ENCODE measurements at places on chromosomes 2 and 18.

- DNase-seq, result no peak
Observed at GRCh38 chr2:11835403-11835802, 89.0 kb downstream of the LPIN1 start.

- no peak for DNase-seq
Observed at GRCh38 chr2:10318345-10318744, 15.6 kb downstream of the HPCAL1 start.

- no peak for DNase-seq
Observed at GRCh38 chr2:189362283-189362682, 79.0 kb upstream of the WDR75 start.

DNA sequence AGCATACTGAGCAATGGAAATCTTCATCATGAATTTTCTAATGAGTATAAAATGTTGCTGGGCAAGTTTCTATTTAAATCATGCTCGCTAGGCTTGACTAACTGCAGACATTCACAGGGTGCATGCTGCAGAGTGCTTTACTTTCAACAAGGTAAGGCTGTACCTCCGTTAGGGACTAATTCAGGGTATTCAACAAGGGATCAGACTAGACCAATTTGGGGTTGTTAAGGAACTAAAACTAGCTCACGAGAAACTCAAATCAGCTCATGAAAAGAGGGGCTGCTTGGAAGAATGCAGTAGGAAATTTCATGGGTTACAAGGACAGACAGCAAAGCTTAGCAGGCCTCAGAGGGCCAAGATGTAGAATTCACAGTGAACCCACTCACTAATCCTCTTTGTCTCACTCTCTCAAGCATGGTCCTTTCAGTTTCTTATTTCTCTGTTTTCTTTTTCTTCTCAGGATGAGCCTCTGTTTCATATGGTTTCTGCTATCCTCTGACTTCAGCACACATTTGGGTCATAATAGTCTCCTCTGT, 2.2 kb downstream of the MYO3B start:
- peak; percentile 39 for DNase-seq

GRCh38 chr18:41537666-41538065, 417.4 kb upstream of the PIK3C3 start:
- no peak for DNase-seq

DNA sequence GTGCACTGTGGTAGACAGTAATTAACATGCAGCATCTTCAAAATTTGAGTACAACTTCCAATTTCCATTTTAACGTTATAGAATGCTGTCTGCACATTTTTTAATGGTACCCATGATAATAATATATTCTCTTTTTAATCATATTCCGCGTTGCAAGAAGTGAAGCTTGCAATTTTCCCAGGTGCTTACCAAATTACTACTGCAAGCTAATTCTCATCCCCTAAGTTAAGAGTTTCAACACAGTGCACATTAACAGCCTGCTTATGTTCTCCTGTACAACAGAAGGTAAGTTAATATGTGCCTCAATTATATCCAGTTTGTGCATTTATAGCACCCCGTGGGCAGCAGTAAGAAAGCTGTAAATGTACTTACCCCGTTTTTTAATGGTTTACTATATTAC, 132.9 kb downstream of the CBLN2 start:
- DNase-seq, result no peak

GRCh38 chr2:64779117-64779690, 125.5 kb upstream of the SERTAD2 start:
- no peak for DNase-seq

DNA sequence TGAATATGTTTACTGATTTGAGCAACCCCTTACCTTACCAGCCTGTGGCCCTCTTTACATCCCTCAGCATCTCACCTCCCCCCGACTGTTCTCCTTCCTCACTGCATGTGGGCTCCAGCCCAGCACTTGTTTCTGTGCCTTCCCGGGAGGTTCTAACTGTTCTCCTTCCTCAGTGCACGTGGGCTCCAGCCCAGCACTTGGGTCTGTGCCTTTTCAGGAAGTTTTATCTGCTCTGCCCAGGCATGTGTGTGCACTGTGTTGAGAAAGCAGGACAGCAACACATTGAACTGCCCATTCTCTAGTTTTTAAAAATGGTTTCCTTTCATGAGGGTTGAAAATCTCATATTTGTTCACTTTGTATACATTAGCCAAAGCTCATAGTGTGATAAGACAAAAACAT, 158.4 kb downstream of the ATP9B start:
- no peak for DNase-seq

- no peak for DNase-seq
Observed at GRCh38 chr2:25410370-25410769, 68.6 kb upstream of the DNMT3A start.
